Stimulated activated CD4-positive, alpha-beta T cell treated with anti-CD3 and anti-CD28 coated beads, Interleukin-1b, Interleukin-23, amount 100 ng/mL, for 24 hours (primary cell): ENCODE measurements at places on chromosomes 13 and 19.

DNA sequence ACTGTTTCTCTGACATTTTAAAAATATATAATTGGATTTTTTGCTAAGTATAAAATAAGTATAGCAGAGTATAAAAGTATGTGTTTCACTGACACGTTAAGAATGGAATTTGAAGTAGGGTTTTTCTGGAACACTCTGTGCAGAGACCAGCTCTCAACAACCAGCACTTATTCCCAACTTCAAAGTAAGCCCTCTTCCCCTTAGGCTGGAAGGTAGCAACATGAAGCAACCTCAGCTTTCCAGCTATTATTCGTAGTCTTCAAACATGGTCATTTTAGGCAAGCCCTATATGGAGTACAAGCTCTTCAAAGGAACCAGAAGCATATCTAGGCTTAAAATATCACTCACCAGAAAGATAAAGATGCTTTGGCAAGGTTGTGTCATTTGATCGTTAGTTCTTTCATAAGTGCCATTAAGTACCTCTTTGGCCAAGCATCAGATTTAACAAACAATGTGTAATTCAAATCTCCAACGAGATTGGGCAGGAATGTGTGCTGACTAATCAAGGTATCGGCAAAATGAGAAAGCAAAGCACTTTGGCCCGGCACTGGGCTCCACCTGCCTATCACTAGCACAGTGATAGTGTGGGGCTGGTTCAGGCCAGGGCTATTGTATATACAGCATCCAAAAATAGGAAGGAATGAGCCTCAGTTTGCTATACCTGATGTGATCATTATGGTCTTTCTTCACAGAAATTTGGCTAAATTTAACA is 95.9 kb upstream of the FREM2 start:
- DNase-seq: no peak

DNA sequence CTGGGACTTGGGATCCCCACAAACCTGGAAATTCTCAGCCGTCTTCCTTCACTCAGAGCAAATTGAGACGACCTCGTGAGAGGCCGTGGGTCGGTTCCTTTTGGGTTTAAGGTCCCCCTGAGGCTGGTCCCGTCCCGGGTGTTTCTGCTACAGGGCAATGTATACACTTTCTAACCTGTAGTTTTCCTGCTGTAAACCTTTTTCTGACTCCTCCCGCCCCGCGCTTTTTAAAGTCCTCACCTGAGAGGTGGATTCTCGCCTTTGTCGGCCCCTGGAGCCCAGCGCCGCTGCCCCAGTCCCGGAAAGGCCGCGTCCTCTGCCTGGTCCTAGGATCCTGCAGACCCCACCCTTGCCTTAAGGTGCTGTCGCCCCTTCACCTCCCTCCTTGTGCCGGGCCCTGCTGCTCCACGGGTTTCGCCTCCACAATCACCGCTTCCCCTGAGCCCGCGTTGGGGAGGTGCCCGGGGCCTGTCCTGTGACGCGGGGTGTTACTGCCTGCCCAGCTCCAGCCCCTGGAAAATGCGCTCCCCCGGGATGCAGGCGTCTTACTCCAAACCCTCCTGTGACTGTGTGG is 391 bp downstream of the ZNF761 start:
- peak; percentile 12 for DNase-seq

DNA sequence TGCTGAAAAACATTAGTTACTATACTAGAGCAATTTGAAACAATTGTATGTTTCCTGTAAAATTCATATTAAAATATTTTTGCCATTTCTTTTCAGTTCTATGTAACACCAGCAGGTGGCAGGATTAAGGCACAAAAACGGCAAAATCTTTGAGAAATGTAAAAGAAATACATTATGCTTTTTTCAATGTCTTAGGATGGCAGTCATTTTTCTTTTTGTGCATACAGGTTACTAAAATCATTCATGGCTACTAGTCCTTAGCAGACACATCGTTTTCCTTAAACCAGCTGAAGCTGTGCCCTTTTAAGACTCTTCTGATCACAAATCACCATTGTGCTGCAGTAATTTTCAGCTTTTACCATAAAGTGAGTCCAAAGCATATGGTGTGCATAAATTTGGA is 800.7 kb upstream of the SLITRK5 start:
- DNase-seq: no peak

GRCh38 chr13:47120282-47120681 is 223.4 kb upstream of the HTR2A start:
- no peak for DNase-seq

DNA sequence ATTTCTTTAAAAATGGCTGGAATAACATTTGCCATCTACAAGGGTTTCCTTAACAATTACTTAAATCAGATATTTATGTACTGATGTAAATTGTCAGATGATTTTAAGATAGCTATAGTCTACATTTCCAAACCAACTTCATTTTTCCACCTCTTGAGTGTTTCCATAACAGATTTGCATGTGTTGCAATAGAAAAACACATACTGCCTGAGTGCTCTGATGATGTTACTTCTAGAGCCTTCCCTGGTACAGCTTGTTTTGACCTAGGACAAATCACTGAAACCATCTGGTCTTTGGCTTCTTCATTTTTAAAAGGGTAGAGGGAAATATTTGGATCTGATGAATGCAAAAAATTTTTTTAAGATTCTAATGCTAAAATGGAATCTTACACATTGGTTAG is 245.9 kb downstream of the PCDH9 start:
- DNase-seq: no peak

- DNase-seq: no peak
Observed at GRCh38 chr13:56066321-56066720, 1074.4 kb upstream of the PRR20A start.

DNA sequence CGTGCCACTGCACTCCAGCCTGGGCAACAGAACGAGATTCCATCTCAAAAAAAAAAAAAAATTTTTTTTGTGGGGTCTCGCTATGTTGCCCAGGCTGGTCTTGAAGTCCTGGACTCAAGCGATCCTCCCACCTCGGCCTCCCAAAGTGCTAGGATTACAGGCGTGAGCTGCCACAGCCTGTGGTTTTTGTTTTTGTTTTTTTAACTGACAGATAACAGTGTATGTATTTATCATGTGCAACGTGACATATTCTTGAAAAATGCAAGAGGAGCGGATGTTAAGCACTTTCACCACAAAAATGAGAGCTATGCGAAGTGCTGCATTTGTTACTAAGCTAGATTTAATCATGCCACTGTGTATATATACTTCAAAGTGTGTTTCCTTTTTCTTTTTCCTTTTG is 49.0 kb downstream of the ARHGEF18 start:
- DNase-seq: no peak

GRCh38 chr13:37209621-37210580 is 104.4 kb upstream of the CSNK1A1L start:
- DNase-seq: no peak

DNA sequence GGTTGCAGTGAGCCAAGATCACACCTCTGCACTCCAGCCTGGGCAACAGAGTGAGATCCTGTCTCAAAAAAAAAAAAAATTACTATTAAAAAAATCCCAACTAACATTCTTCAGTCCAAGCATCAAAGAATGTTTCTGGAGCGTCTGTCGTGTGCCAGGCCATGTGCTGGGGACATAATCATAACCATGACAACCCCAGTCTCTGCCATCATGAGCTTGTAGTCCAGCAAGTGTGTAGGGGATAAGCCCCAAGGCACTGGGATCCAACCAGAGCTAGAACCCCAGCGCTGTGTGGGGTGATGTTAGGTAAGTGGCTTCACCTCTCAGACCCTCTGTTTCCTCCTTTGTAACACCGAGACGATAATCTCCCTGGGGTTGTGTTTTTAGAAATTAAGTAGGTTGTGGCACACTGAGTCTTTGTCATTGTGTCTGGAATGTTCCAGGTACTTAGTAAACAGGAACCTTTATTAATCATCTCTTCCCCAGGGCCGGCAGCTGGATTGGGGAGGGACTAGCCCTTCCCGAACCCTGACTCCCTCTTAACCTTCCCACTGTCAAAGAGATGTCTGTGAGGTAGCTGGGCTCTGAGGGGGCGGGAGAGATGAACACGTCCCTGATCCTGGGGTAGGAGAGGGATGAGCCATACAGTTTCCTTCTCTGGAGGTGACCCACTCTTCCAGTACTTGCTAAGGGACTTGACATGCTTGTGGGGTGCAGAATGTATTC is 5.2 kb downstream of the ITPKC start:
- no peak for DNase-seq

DNA sequence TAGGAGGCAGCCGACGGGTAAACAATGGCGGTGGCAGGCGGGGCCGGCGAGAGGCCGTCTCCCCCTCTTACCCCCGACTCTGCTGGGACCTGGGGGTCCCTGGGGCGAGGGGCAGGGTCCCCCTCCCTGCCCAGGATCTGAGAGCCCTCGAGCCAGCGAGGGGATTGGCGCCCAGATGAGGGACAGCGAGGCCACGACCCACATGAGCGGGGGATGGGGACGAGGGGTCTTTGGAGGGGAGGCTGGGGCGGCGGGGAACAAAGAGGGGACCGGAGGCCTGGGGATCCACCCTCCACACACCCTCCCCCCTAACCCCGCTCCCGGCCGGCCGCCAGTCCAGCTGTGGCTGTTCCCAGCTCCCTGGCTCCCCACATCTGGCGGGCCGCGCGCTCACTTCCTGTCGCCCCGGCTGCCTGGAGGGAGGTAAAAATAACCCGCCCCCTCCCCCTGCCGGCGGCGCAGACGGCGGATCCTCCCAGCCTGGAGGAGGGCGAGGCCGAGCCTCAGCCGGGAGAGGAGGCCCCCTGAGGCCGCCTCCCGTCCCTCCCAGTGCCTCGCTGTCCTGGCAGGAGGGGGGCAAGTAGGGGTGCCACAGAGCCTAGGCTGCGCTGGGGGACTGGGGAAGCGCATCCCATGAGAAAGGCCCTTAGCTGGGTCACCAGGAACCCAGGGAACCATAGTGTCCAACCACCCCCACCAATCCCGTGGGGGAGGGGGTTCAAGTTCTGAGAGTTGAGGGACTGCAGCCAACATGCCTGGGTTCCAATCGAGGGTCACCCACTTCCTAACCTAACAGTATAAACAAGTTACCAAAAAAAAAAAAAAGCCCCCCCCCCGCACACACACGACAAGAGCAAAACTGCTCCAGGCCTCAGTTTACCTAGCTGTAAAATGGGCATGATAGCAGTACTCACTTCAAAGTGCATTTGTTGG is 29.3 kb upstream of the NANOS3 start:
- DNase-seq: no peak

GRCh38 chr19:37127999-37128820 is 44.3 kb downstream of the ZNF585A start:
- no peak for DNase-seq

- no peak for DNase-seq
Observed at GRCh38 chr19:38513762-38514167, 80.3 kb downstream of the RYR1 start.

DNA sequence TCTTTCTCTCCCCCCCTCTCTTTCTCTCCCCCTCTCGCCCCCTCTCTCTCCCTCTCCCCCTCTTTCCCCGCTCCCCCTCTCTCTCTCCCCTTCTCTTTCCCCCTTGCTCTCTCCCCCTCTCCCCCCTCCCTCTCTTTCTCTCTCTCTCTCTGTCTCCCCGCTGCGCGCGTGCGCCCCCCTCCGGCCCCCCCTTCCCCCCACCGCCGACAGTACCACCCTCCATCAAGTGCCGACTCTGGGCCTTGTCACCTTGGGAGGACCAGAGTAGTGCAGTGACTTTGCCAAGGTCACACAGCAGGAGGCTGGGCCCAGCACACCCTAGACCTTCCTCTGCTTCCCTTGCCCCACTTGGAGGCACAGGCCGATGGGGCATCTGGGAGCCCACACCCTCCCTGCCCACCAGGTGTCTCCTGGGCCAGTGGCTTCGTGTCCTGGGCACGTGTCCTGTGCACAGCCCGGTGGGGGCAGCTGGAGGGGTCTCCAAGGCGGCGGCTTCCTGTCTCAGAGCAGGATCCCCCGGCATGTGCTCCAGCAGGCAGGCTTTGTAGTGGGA is 121.6 kb downstream of the KDM4B start:
- no peak for DNase-seq

GRCh38 chr13:105346141-105346775 is 1189.2 kb downstream of the EFNB2 start:
- DNase-seq: no peak

GRCh38 chr19:50518091-50519005 is 4.6 kb upstream of the ASPDH start:
- no peak for DNase-seq

- DNase-seq: no peak
Observed at GRCh38 chr13:23558675-23559536, 11.3 kb upstream of the TNFRSF19 start.

GRCh38 chr13:108212886-108213285 is 2.5 kb downstream of the LIG4 start:
- DNase-seq: no peak

DNA sequence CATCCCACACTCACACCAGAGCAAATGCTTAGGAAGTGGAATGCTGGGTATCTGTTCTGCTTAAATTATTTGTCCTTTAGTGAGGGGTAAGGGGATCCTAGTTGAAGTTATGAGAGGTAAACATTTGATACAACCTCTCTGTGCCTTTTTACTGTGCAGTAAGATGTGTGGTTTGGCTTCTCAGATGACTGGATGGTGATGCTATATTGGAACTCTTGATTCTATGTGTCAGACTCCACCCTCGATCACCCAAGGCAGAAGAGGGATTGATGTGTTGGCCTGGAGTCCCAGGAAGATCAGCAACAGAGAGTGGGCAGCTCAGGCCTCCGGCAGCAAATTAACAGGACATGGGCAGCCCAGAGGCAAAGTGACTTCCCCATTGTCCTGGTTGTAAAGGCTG is 66.7 kb downstream of the SIPA1L3 start:
- DNase-seq: no peak

DNA sequence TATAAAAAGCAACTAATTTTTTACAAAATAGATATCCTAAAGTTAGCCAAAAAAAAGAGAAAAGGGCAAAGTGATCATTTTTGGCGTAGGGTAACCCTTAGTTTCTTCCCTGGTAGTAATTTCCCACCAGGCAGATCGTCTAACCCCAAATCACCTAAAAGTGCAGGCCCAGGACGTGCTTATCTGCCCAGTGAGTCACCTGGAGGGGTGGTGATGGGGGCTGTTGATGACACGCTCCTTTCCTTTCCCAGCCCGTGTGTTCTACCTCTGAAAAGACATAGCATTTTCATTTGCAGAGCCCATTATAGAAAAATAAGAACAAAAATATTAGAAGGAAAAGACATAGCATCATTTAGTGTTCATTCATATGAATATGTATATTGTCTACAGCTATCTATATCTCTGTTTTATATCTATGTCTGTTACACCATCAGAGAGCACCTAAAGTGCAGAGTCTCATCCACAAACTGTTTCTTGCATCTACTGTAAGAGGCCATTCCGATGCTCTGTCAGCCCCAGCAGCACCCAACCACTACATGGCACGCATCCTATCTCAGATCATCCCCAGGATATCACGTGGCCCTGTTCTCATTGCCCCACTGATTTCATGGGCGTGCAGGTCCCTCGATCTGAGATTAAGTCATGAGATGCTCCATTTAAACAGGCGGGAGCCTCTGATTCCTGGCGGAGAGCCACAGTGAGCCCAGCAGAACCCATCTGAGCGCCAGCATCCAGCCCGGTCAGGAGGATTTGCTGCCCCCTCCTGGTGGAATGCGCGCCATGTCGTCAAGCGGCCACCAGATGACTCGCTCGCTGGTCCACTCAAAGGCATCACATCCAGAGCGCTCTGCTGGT is 8.5 kb upstream of the LILRB3 start:
- DNase-seq: peak; percentile 85

- no peak for DNase-seq
Observed at GRCh38 chr13:95564091-95564490, 11.6 kb downstream of the CLDN10 start.
